ENCODE measurements at places on chromosomes 5 and 9.

GRCh38 chr9:81599837-81600236 lies 89.5 kb downstream of the TLE1 start:
- H3K27ac ChIP-seq: no peak overlapping the region
- no peak for DNase-seq
- H3K27me3 ChIP-seq: no peaks in the 10 kb centered on the region
- no peak overlapping the region for H3K4me3 ChIP-seq
- H3K36me3 ChIP-seq: no peaks in the 10 kb centered on the region
- H3K4me1 ChIP-seq: no peaks in the 10 kb centered on the region

- H3K4me1 ChIP-seq: no peaks in the 10 kb centered on the region
- H3K27me3 ChIP-seq: no peaks in the 10 kb centered on the region
- no peak for DNase-seq
- H3K4me3 ChIP-seq: no peak overlapping the region
- no peaks in the 10 kb centered on the region for H3K36me3 ChIP-seq
Observed at GRCh38 chr9:98637381-98637780, 71.4 kb downstream of the GABBR2 start.

DNA sequence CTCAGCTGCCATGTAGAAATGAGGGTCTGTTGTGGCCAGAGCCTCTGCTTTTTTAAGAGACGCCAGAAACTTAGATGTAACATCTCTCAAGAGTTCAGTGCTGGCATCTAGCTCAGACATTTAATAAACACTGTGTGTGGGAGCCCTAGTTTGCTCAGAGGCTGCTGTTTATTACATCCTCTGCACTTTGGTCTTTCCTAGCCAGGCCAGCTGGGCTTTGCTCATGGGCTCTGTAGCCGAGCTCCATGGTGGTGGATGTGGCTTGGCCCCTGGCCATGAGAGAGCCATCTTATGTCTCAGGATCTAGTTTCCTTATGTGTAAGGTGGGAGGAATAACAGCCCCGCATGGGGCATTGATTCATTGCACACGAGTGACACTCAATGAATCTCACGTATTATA lies 30.0 kb downstream of the ARHGEF37 start:
- no peaks in the 10 kb centered on the region for H3K4me1 ChIP-seq
- no peak overlapping the region for H3K4me3 ChIP-seq
- H3K27ac ChIP-seq: no peak overlapping the region
- H3K36me3 ChIP-seq: no peaks in the 10 kb centered on the region
- no peak for DNase-seq

DNA sequence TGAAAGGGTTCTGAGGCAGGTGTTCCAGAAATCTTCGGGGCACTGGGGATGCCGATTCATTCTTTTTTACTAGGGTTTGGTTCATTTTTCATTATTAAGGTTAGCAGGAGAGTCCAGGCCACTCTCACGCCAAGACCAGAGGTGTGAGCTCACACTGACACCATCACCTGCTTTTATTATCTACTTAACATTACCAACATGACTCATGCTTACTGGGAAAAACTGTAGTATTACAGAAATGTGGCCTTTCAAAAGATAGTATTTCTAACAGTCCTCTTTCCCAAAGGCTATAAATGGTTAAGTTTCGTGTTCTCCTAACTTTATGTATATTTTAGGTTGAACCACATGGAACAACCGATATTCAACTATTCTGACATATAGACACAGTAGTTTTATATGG lies 222.1 kb downstream of the ROR2 start:
- no peaks in the 10 kb centered on the region for H3K4me1 ChIP-seq
- H3K4me3 ChIP-seq: no peak overlapping the region

GRCh38 chr9:99736291-99736690 lies 85.4 kb upstream of the NR4A3 start:
- H3K36me3 ChIP-seq: no peaks in the 10 kb centered on the region
- no peaks in the 10 kb centered on the region for H3K27me3 ChIP-seq
- no peak overlapping the region for H3K27ac ChIP-seq
- H3K4me3 ChIP-seq: no peak overlapping the region
- DNase-seq: no peak
